ENCODE measurements at places on chromosomes 12 and 14.

DNA sequence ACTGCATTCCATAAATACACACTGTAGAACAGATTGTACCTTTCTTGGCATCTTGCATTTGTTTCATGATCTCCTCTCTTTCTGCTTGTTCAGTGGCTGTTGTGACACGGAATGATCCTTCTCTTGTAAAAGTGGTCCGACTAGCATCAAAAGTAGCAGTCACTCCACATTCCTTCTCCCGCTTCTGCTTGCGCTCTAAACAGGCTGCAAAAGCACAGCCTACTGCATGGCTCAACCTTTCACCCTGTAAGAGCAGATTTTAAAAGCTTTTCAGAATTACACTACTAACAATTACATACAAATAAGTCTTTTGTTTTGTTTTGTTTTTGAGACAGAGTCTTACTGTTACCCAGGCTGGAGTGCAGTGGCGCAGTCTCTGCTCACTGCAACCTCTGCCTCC lies 49.8 kb downstream of the PAPLN start:
- no peak for ATAC-seq

GRCh38 chr14:60773558-60773957 lies 39.0 kb downstream of the MNAT1 start:
- ATAC-seq, result no peak

DNA sequence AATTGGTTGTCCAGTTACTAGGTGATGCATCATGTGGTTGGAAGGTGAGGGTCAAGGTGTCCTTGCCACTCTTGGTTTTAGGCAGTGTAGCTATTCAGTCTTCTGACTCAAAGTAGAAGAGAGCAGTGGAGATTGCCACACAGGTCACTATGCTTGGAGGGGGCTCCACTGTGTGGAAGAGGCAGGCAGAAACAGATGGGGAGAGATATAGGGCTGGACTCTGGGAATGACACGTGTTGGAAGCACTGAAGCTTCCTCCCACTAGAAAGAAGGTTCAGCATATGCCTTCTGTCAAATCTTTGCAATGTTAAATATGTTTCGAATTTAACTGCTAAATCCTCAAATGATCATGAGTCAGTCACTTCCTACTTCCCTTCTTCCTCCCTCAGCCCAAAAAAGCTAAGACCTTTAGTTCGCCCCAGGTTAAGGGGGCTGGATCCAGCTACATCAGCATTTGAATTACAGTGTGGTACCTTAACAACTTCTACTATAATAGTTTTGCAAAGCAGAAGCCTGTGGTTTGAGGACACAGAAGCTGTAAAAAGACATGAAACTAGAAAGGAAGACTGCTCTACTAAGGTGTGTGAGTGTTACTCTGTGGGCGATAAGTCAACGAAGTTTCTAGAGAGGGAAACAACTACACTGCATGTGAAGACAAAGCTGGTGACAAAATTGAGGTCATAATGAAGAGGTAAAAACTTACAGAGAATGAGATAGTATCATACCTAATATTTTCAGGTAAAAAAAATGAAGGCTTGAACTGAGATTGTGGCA lies 228.0 kb downstream of the NELL2 start:
- no peak for ATAC-seq

DNA sequence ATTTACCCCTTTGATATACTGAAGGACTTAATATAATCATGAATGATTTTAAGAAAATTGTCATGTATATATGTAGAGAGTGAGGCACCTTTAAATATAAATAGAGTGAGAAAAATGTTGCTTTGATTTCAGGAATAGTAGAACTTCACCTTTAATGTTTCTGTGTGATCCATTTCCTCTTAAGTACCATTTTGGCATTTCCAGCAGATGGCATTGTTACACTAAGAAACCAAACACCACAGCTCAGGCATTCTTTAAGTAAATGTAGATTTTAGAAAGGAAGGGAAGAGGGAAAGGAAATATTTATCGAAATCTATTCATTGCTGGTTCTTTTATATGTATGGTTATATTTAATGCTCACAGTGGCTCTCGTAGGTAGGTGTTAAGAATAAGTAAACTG lies 556.7 kb upstream of the FBXO33 start:
- no peak for ATAC-seq

- ATAC-seq, result no peak
Observed at GRCh38 chr14:76698631-76699030, 62.6 kb upstream of the VASH1 start.

- ATAC-seq, result peak; percentile 67
Observed at GRCh38 chr12:57477710-57478681, 1.7 kb downstream of the ARHGAP9 start.

DNA sequence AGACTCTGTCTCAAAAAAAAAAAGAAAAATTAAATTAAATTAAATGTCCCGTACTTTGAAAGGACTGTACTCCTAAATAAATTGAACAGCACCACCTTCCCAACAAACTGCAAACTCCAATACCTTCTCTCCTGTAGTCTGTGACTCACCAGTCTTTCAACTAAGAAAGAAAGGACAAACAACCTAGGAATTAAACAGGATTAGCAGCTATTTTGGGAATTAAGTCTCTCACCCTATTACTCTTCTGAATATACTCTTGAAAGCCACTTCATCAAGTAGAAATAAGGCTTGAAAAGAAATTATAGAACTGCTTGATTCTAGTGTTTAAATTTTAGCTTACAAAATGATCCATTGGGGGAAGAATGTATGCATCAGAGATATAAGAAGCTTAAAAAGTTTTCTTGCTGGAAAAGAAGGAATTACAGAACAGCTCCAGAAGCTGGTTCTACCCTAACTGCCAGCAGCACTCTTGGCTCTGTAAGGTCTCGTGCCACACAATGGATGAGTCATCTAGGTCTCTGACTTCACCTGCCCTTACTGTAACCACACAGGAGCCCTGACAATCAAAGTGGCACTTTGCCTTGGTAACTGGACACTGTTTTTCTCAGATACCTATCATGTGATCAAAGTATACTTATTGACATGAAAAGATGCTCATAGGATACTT lies 57.0 kb upstream of the CERS5 start:
- ATAC-seq, result peak; percentile 85

DNA sequence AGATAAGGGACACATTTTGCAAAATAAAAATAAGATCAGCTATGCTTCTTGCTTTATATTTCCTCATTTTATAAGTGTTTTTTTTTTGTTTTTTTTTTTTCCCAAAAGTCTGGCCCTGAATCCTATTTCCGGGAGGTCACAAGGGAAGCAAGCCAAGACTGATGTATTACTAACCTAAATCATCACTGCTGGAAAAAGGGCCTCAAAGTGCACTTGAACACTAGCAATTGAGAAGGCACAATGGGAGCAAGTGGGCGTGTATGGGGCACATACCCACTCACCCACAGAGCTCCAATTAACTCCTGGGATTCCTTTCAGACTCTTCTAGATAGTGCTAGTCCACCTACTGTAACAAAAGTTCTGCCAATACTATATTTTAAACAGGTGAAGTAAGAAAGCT lies 58.8 kb downstream of the STON2 start:
- ATAC-seq, result no peak

DNA sequence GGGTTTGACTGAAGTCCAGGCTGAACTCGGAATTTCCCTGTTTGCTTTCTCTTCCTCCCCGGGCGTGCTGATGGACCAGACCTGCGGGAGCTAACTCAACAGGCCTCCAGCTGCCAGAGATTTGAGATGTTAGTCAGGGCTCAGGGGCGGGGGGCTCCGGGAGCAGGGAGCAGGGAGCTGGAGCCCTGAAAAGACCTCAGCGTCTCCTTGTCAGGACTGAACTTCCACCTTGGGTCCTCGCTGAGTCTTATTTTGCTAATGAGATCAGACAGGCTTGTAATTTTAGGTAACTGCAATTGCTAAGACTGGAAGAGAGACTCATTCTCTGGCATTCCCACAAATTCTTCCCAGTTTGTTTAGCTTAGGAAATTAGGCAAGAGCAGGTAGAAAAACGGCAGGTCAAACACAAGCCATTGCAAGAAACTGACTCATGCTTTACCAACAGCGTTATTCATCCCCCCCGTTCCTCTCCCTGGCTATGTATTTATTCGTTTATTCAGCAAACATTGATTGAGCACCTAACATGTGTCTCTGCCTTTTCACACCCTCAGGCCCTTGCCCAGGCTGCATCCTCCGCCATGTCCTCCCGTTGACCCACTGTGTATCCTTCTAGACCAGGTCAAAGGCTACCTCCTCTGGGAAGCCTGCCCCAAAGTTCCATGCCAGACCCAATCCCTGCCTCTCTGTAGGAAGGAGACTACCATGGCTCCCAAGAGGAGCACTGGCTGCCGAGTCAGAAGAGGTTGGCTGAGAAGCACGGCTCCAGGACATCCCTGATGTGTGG lies 80.4 kb upstream of the DIO3 start:
- no peak for ATAC-seq

DNA sequence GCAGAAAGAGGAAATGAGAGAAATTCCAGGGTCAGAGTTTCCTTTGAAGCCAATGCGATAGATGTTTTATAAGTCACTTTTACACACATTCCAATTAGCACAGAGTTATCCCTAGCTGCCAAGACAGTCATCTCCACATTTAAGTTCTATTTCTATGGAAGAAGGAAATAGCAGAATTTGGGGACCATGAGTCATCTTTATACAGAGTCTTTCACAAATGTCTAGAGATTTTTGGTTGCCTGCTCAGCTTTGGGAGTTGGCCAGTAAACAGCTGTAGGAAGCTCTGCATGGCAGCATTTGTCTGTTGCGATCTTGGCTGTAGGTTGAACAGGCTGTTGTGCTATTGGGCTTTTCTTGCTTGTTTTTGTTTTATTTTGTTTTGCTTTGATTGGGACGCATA lies 884.3 kb downstream of the GALC start:
- ATAC-seq, result no peak

DNA sequence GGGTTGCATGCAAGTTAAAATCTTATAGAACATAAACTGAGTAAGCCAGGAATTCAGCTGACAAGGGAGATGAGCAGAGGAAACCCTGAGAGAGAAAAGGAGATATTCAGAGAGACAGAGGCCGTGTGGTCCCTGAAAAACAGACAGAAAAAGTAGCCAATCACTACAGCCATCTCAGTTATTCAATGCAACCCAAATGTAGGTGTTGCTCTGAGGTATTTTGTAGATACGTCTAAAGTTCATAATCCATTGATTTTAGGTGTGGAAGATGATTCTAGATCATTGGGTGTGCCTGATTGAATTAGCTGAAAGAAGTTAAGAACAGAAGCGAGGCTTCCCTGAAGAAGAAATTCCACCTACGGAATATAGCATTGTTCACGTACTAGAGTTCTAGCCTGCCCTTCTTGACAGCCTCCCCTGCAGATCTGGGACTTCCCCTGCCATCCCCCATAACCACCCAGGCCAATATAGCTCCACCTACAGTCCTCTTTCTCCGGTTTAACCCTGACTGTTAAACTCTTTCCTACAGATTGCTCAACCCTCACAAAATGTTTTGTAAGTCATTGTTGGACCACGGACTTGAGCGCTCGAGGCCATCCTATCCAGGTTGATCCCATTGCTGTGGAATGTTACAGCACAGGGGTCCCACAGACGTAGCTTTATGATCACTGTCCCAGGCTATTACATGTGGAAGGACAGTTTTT lies 21.7 kb downstream of the AICDA start:
- no peak for ATAC-seq

DNA sequence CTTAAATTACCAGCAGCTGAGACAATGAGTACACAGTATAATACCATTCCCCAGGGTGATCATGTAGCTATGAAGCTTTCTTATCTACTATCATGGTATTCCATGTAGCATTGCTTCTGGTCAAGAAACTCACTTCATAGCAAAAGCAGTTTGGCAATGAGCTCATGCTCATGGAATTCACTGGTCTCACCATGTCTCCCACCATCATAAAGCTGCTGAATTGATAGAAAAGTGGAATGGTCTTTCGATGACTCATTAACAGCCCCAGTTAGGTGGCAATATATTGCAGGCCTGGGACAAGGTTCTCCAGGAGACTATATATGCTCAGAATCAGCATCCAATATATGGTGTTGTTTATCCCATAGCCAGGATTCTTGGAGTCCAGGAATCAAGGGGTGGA lies 553.7 kb downstream of the FOXG1 start:
- no peak for ATAC-seq

DNA sequence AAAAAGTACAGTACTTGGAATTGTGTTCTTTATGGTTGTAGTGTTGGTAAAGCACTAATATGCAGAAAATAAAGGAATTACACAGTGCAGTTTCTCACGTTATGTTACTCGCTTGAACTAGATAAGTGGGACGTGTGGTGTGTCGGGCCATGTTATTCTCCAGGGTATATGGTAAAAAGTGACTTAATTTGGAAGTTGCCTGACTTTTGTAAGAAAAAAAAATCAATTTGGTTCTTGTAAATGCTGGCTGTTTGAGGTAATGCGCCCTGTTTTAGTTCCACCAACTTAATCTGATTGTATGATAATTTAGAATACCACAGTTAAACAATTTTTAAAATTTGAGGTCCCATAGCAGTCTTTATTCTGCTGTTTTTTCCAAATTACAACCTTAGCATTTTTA lies 4.1 kb downstream of the ARF6 start:
- ATAC-seq, result no peak

GRCh38 chr12:55955800-55956508 lies 9.9 kb downstream of the PMEL start:
- ATAC-seq, result peak; percentile 76

DNA sequence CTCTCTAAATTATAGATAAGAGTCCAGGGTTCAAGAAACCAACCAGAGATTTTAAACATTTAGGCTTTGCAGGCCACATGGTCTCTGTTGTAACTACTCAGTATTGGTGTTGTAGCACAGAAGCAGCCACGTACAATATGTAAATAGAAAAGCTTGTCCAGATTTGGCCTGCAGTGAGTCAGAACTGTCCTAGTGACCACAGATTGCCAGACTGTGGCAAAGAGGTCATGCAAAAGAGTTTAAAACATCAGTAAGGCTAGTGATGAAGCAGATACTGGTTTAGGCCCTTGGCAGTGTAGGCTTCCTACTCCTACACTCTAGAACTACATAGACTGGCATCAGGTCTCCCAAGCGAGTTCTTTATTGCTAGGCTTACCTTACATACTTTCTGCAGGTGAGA lies 117.6 kb upstream of the GARIN6 start:
- no peak for ATAC-seq

GRCh38 chr12:57908511-57908910 lies 32.9 kb upstream of the ATP23 start:
- ATAC-seq, result no peak

DNA sequence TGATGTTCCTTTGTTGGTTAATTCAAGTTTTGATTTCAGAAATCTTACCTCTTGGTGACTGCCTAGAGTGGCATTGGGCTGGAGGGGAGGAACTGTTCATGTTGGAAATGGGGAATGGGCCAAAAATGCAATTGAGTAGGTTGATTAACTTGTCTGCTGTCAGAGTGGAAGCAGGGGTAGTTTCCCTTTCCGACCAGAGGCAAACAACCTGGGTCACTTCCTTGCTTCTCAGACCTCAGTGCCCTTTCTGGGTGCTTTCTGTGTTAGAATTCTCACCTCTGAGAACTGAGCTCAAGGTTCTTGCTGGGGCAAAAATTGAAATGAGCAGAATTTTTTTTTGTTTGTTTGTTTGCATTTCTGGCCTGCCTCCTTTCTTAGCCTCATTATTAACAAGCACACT lies 2.3 kb upstream of the M6PR start:
- no peak for ATAC-seq

GRCh38 chr12:96308881-96309280 lies 91.4 kb downstream of the CDK17 start:
- no peak for ATAC-seq
